ENCODE measurements at places on chromosomes 16 and 17.
A peak's percentile ranks its signal among the peaks of the same experiment; 100 is the strongest.

DNA sequence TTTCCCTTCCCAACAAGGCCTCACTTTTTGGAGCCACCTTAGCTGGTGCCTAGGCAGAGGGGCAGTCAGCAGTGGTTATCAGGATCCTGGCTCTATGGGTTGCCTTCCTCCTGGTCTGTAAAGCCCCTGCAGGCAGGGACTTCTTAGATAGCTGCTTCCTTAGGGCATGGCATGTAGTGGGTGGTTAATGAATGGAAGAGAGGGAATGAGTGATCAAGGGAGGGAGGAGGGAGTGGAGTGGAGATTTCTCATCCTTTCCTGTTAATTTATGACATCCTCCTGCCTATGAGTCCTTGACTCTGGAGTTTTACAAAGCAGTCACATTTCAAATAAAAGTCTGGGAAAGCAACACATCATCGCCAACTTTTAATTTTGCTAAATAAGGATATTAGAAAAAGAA lies 40.7 kb downstream of the SNX20 start:
- ATAC-seq: no peak

DNA sequence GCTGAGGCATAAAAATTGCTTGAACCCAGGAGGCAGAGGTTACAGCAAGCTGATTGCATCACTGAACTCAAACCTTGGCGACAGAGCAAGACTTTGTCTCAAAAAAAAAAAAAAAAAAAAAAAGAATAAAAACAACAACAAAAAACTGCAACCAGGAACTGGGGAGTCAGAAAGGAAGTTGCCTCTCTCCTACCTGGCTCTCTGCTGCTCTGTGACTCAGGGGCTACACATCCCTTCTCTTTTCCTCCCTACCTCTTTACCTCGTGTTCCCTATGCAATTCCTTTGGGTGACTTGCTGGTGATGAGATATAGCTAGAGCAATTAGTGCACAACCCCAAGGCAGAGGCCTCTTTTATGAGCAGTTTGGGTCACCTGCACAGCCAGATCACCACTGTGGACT lies 95.9 kb downstream of the ABCC1 start:
- no peak for ATAC-seq

- no peak for ATAC-seq
These were observed 89.8 kb downstream of the KATNIP start for GRCh38 chr16:27639561-27640276.

- ATAC-seq: no peak
These were observed 11.8 kb downstream of the MRM1 start for GRCh38 chr17:36613155-36613554.

- ATAC-seq: no peak
These were observed 13.1 kb upstream of the PLCG2 start for GRCh38 chr16:81765969-81766368.

- ATAC-seq: no peak
These were observed 27.6 kb upstream of the CCL1 start for GRCh38 chr17:34390649-34391048.

DNA sequence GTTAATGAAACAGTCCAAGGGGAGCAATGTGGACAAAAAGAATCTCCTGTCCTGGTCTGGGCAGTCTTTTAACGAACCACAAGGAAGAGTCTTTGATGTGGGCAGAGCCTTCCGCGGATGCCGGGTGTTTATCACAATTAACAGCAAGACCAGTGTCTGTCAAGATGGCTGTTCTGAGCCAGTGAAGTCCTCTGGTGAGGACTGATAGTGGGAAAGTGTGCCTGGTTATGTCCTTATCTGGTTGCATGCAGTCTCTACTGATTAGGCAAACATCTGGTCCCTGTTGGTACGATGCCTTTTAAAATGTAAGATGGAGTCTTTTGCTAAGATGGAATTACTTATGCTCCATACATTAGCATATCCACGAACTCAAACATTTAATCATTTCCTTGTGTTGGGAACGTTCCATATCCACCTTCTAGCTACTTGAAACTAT lies 88.5 kb downstream of the ZNF18 start:
- no peak for ATAC-seq

DNA sequence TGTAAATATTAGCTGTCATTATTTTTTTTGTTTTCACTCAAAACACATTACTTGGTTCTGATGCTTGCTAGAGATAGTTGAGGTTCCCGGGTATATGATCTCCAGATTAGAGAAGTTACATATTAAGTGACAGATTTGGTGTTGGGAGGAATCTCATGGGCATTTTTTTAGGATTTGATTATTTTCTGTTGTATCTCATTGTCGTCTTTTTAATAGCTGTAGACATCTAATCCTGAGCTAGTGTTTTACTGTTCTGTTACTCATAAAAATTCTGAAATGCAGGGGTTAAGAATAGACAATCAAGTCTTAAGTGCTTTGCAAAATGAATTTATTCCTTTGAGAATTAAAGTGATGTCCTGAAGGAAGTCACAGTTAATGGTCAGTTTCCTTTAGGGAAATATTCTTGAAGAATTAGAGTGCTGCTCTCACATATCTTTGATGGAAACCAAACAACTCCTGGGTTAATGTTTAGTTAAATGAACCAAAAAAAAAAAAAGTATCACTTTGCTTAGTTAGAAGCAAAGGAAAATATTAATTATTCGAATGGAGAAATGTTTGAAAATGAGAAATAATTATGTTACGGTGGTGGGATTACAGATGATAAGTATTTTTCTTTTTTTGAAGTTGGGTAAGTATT lies 251.7 kb upstream of the CACNG5 start:
- ATAC-seq: no peak

DNA sequence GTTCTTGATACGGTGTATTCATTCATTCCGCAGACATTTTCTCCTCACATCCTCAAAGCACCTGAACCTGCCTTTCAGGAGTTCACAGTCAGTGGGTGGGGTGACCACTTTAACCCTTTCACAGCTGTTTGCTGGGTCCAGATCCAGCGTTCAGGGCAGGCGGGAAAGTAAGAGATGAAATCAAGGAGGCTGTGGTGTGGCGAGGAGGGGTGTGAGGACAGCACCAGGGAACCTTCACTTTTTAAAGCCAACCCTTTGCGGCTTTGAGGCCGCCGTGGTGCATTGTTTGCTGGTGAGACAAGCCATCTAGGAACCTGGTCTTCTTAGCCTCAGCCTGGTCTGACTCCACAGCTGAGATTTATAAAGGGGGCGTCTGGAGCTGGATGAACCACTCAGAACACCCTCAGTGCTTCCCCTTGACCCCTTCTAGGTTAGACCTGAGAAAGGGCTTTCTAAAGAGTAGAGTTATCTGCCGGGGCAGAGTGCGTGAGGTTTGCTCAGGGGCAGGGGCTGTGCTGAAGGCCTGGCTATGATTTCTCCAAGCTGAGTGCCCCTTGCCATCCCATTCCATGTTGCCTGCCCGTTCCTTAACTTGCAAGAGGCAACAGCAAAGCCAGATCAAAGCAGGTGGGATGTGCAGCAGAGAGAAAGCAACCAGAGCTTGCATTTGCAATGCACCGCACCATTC lies 933 bp downstream of the CCR7 start:
- no peak for ATAC-seq

DNA sequence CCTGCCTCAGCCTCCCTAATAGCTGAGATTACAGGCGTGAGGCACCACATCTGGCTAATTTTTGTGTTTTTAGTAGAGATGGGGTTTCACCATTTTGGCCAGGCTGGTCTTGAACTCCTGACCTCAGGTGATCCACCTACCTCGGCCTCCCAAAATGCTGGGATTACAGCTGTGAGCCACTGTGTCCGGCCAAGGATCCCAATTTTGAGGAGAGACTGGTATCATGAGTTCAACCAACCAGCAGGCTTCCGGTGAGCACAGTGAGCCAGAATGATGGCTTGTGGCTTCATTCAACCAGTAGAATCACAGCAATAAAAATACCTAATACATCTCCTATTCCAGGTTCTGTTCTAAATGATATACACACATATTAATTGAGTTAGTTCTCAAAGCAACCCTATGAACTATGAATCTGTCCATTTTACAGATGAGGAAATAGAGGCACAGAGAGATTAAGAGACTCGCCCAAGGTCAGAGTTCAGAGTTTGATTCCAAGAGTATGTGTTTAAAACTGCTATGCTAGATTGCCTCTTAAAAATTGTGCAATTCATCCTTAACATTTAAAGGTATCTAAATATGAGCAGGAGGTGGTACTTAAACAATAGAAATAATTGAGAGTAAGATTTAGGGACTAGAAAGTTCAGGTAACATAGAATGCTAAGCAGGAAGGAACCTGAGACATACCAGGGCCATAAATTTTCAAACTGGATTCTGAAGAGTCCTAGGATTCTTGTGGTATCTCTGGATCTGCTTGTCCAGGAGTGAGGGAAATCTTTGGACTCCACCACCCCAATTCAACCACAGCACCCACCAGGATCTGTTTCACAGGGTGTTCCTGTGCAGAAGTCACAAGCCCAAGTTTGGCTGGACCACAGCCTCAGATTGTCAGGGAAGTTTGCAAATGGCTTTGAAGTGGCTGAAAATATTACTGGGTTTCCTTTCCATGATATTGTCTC lies 25.1 kb downstream of the CCDC42 start:
- ATAC-seq: no peak

- ATAC-seq: no peak
These were observed 130.9 kb downstream of the CDH11 start for GRCh38 chr16:64991001-64991400.

GRCh38 chr17:55580596-55581133 lies 69.4 kb upstream of the SMIM36 start:
- peak; percentile 29 for ATAC-seq

DNA sequence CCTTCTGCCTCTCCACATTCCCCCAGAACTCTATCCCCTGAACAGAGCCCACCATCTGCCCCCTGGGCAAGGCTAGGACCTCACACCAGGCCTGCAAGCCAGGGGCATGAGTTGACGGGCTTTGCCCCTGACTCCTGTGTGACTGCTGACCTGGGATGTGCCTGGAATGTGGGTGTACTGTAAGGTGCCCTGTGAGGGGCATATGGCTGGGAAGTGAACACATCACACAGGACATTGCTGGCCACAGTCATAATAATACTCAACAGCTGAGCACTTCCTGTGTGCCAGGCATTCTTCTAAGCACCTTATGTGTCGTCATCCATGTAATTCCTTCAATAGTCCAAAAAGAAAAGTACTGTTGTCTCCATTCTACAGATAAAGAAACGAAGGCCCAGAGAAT lies 13.3 kb downstream of the CES4A start:
- no peak for ATAC-seq
